ENCODE measurements at places on chromosomes 3 and 15.
A peak's percentile ranks its signal among the peaks of the same experiment; 100 is the strongest.

DNA sequence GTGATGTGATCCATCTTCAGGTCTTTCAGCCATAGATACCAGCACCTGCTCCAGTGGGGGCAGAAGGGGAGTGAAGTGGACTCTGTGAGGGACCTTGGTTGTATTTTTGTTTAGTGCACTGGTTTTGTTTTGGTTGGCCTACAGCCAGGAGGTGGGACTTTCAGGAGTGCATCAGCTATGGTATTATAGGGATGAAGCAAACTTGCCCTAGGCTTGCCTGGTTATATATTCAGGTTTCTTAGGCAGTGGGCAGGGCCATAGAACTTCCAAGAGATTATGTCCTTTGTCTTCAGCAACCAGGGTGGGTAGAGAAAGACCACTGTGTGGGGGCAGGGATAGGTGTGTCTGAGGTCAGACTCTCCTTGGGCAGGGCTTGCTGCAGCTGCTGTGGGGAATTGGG is 337.3 kb upstream of the SGO1 start:
- no peak for DNase-seq

GRCh38 chr15:68678746-68679145 is 100.0 kb downstream of the CORO2B start:
- no peak for DNase-seq

DNA sequence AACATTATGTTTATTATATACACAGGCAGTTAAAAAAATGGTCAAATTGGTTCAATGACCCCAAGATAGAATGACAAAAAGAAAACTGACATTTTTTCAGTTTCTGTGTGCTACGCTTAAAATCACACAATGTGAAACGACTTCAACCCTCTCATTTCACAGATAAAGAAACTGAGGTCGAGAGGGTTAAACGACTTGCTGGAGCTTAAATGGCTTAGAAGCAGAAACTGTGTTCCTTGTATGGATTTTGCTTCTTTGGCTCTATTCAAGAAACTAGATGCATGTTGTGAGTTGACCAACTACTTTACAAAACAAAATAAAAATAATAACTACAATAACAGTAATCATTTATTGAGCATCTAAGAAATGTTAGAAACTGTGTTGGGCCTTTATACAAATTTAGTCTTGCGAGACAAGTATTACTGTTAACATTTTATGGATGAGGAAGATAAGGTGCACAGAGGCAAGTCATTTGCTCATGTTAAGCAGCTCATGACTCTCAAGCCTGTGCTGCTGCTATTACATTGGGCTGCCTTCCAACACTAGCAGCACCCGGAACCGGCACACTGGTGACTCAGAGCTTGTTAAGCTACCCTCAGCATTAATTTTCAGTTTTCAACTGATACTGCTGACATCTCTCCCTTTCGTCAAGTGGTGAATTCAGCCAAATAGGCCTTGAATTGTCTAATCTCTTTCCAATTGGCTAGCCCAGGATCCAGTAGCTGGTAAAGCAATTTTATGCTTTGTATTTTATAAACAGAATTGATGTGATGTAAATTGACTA is 487.6 kb downstream of the NAALADL2 start:
- DNase-seq = peak; percentile 90

DNA sequence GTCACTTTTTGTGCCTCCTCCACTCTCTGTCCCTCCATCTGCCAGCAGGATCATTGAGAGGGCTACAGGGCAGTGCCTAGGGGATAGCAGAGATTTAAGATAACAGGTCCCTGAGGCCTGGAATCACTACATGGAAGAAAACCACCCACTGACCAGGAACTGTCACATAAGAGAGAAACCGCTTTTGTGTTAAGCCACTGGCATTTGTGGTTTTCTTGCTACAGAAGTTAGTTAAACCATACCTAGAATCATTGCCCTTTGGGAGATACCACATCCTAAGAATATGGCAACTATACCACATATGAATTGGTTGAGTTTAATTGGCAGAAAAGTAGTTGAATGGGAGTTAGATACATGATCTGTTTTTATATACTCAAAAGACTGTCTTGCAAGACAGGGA is 112.8 kb upstream of the LPP start:
- DNase-seq = no peak

DNA sequence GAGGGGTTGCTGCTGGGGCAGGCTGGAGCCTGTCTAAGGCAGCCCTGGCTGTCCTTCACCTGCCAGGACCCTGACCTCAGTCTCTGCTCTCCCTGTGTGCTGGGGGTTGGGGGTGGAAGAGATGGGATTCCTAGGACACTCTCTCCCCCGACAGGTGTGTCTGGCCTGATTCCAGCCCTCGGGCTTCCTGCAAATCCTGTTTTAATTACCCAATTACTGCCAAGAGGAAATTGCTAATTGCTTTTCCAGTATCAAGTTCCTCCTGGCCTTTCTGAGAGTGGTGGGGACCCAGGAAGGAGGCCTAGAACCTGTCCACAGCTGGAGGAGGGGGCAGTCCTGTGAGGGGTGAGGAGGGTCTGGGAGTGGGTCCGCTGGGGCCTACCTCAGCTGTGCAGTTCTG is 15.8 kb downstream of the PLXNA1 start:
- no peak for DNase-seq

DNA sequence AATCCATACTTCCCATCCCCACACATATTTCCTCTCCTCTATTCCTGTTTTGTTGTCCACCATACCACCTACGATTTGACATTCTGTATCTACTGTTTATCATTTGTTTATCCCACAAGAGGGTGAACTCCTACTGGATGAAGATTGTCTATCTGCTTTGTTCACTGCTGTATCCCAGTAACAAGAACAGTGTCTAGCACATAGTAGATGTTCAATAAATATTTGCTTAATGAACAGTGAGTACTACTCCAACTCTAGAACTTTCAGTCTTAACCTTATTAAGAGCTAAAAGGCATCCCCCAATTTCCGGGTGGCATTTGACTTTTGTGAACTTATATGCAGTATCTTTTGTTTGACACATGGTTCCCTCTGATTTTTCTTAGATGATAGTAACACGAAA is 1.3 kb downstream of the PYGO1 start:
- DNase-seq = no peak

GRCh38 chr3:23115171-23115877 is 87.8 kb upstream of the UBE2E2 start:
- DNase-seq = no peak

DNA sequence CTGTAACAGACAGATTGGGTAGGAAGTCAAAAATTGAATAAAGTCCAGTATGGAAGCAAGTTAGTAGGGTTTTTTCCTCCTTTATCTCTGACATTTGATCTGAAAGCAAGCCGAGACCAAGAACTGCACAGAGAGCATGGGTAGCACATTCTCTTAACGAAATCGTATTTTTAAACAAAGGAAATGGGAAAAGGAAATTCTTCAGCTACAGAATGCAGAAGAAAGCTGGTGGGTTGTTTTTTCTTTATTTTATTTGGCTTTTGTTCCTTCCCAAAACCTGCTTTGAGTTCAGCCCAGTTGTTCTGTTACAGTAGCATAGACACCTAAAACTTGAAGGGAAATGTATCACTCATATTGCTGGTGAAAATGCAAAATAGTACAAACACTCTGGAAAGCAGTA is 397.0 kb downstream of the GBE1 start:
- no peak for DNase-seq

DNA sequence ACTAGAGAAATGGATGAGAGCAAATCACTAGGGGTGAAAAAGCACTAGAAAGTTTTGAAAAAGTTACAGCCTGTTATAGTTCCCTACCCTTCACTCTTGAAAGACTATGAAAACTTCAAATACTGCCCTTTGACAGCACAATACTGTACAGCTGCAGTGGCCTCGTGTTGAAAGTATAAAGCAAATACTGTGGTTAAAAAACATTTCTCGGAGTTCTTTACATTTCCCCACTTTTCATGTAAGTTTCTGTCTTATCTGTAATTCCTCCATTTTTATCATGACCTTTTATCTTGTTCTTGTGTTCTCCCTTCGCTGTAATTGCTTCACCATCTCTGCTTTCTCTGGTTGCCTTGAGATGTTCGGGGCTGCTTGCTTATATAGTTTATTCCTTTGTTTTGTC is 423.8 kb upstream of the CFAP20DC start:
- DNase-seq = no peak

- no peak for DNase-seq
Measured at GRCh38 chr15:87213626-87214025, 1042.9 kb downstream of the NTRK3 start.

DNA sequence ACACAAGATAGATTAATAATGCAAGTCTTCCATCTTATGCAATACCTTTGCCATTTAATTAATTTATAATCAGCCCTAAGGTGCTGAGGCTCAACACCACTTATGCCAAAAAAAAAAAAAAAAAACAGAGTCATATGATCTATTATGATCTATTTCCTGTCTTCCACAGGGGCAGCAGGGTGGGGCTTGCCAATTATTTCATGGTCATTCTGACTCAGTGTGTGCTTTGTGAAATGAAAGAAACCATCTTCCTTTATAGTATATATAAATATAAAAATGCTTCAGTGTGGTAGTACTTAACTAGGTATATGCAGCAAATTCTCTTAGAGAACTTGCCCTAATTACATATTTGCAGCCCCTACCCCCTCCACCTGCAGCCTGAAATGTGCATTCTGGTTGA is 7.2 kb upstream of the RARB start:
- no peak for DNase-seq

- DNase-seq = no peak
Measured at GRCh38 chr15:101051291-101052030, 132.3 kb downstream of the LRRK1 start.

- DNase-seq = no peak
Measured at GRCh38 chr15:83928392-83928734, 274.4 kb downstream of the ADAMTSL3 start.

DNA sequence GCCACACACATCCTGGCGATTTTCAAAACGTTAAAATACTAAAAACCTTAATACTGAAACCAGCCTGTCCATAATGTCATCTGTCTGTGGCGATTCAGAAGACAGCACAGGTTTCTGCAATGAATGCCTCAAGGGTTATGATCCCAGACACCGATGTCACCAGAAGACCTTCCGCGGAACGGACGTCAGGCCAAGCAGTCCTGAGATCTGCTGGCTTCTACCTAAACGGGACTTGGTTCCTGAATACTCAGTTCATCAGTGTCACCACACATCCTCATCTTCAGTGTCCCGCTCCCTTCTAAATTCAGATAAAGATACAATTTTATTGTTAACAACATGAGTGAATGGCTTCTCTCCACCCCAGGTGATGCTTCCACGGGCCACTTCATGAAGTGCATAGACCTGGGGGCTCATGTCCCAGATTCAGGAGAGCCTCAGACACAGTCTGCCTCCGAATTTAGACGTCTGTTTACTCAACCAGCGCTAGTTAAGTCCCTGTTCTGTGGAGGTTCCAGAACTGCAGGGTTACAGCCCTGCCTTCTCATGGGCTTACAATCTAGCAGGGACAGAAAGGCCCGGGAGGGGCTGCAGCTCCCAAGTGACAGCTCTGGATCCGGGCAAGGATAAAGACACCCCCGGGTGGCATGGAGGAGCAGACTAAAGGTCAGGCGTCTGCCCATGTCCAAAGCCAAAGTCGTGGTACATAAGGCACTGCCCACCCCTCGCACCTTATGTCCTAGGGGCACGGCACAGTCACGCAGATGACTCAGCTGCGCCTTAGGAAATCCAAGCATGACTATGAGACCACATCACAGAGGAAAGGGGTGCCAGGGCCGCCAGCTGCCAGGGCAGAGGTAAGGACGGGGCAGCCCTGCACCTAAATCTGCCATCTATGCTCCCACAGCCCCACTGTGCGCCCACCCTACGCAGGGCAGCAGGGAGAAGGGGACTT is 75.9 kb downstream of the VGLL4 start:
- no peak for DNase-seq

DNA sequence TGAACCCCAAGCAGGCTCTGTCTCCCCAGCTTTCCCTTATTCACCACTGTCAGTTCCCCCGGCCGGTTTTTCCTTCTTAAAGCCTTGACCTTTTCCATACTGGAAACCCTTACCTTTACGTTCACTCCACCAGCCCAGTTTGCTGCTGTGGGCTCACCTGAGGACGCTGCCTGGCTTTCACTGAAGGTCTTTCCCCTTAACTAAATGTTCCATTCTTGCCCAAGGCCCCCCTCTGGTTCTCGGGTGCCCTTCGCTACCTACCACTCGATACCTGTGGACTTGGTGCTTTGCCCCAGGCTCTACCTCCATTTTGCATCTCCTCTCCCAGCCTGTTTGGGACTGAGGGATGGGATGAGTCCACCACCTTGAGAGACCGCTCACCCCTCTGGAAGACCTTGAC is 851 bp downstream of the AP2M1 start:
- no peak for DNase-seq

- no peak for DNase-seq
Measured at GRCh38 chr15:77737238-77738037, 104.7 kb upstream of the LINGO1 start.

DNA sequence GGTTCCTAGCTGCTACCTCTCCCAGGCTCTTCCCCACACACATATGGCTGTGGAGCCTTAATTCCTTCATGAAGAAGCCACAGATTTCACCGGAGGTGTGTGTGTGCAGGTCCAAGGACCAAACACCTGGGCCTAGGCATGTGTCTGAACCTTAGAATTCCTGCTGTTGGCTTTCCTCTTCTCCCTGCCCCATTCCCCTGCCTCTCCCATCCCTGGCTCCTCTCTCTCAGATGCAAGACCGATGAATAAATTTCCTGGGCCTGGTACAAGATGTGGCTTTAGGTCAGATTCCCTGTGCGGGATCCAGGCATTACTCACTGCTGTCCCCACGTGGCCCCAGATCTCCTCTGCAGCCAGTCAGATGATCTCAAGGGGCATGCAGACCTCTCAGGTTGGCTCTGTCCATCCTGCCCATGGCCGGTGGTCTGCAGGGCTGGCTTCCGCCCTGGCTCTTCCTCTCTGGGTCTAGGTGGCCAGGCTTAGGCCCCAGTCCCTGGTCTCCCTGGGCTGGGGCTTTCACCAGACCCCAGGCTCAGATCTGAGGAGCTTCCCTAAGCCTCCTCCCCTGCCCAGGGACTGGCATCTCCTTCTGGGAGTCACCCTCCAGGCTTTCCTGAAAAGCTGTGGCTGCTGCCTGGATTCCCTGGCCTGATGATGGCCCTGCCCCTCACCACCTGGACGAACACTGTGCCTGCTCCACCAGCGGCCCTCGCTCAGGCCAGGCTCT is 20.5 kb downstream of the CCR9 start:
- DNase-seq = no peak

All from fibroblast of skin of left quadriceps (primary cell).